Cortex of kidney (tissue), 1 donor: ENCODE measurements at places on chromosomes 13 and 19.

DNA sequence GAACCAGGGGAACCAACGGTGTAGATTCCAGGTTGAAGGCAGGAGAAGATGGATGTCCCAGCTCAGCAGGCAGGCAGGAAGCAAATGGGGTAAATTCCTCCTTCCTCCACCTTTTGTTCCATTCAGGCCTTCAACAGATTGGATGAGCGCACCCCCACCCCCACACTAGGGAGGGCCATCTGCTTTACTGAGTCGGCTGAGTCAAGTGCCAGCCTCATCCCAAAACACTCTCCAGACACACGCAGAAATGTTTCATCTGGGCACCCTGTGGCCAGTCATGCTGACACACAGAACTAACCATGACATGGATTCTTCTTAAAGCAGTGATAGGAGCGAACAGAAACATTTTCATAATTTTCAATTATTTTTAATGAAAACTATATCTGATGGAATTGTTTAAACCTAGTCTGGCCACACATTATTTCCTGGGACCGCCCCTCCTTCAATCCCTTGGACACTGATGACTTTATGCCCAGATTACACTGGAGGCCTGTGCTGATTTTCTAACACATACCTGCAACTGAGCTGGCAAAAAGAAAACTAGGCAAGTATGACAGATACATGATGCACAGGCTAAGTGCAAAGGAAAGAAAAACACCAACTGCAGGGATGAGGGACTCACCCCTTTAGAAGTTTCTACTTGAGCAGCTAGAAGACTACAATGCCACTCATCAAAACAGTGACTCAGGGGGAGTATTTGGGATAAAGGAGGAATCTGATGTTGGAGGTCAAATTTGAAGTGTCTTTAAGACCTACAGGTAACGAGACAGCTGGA lies 154.2 kb downstream of the TNFRSF19 start:
- DNase-seq, result no peak

DNA sequence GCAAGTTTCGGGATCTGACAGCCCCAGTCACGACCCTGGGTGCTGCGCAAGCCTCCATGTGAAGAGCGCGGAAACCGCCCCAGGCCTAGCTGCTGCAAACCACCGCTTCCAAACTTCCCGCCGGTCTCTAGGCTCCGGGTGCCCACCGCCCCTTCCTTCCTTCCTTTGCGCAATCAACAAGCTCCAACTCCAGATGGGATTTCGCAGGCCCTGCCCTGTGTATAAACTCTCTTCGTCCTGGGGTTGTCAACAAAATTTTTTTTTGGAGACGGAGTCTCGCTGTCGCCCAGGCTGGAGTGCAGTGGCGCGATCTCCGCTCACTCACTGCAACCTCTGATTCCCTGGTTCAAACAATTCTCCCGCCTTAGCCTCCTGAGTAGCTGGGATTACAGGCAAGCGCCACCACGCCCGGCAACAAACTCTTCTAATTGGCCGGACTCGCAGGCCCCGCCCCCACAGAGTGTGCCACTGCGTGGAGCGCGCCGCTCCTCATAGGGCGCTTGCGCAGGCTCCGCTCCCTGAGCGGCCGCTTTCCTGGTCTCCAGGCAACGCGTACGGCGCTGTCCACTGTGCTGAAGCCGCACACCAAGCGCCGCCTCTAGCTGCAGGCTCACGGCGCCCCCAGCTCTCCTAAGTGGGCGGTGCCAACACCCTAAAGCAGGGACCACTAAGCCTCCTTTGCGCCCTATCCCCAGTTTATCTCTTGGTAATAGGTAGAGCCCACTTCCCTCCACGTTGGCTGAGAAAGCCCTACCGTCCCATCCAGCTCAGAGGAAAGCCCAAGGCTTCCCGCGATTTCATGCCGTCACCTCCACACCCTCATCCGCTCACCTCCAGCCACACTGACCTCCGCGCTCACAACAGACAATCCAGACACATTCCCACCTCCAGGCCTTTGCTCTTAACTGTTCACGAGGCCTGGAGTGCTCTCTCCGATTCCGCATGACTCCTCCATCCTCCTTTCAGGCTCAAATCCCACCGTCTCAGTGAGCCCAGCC lies 5.5 kb upstream of the QTRT1 start:
- no peak for DNase-seq

GRCh38 chr13:33514362-33514761 lies 228.8 kb upstream of the STARD13 start:
- no peak for DNase-seq

DNA sequence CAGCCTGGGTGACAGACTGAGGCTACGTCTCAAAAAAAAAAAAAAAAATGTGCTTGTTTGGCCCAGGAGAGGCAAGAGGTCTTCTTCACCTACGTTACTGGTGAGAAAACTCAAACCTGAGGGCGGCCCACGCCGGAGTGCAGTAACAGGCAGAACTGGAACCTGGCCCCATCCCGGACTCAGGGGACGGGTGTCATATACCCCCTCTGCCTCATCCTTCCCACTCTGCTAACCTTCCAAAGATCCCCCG lies 414 bp upstream of the ADAT3 start:
- DNase-seq, result no peak

DNA sequence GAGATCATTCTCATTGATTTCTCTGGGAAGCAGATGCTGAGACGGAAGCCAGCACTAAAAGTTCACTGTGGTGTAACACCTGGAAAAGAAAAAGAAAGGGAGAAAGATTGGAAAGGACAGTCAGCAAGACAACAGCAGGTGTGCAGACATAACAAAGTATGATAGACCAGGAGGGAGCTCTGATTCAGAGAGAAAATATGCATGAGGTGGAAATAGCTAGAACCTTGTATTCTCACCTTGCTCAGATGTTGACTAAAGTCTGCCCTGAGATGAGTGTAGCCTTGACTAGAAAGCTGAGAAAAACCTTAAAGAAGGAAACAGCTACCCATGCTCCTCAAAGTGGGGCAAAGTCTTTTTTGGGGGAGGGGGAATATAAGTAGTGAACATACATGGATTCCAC lies 1711.8 kb downstream of the EFNB2 start:
- DNase-seq, result no peak

DNA sequence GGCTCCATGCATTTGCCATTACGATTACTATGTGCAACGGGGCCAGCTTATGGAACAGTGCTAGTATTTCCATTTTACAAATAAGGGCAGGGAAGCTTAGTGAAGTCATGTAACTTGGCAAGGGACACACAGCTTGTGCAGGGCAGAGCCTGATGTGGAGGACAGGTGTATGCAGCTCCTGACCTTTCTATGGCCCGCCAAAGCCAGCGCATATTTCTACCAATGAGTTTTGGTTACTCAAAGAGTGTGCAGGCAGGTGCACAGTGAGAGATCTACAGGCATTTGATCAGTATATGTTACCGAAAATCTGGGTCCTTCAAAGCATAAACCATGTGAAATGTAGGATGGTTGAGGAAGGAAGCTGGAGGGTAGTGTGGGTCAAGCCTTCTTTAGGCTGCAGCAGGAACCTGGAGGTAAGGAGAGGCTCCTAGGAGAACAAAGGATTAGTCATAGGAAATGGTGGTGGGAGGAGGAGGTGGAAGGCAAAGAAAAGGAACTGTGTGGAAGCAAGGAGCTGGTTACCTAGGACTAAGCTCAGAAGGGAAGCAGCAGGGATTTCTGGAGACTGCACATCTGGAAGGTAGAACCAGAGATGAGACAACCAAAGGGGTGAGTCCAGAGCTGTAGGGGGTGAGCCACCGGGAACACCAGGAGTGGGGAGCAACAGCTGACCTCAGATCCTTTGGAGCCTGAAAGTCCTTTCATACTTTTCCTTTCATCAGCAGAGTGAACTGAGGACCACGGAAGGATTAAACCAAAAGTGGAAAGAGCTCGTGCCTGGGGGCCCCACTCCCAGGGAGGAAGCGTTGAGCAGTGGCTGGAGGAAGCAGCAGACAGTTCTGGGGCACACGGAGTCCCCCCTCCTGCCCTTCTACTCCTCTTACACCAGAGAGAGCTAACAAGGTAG lies 4.2 kb upstream of the PDX1 start:
- no peak for DNase-seq

DNA sequence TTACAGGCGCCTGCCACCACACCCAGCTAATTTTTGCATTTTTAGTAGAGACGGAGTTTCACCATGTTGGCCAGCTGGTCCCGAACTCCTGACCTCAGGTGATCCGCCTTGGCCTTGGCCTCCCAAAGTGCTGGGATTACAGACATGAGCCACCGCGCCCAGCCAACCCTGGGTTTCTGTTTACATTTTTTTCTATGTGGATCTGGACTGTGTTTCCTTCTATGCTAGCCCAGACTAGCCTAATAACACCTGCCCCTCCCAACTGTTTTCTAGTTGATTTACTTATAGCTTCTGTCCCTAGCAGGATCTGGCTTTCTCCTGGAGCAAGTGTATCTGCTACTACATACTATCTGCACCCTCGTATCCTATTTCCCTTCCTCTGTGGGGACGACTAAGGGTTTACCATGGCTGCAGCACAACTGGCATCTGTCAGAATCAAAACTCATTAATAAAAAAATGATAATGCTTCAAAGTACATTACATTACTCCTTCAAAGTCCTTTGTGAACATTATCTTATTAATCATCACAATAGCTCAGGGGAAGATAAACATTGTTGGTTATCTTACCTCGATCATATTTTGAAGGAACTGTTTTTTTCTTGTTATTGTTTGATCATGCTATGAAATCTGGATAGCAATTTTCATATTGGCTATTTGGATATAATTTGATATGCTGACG lies 228.3 kb downstream of the KLF5 start:
- no peak for DNase-seq

DNA sequence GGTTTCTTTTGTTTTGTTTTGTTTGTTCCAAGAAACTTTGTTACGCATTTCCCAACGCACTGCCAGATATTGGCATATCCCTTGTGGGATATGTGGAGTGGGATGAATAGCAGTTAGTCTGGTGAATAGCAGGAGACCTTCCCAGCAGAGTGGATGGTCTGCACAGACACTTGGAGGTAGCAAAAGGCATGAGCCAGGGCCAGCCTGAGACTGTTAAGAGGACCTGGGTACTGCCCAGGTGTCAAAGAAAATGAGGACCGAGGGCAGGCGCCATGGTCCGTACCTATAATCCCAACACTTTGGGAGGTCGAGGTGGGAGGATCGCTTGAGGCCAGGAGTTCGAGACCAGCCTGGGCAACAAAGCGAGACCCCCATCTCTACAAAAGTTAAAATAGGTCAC lies 13.5 kb upstream of the PDCD5 start:
- DNase-seq, result no peak

DNA sequence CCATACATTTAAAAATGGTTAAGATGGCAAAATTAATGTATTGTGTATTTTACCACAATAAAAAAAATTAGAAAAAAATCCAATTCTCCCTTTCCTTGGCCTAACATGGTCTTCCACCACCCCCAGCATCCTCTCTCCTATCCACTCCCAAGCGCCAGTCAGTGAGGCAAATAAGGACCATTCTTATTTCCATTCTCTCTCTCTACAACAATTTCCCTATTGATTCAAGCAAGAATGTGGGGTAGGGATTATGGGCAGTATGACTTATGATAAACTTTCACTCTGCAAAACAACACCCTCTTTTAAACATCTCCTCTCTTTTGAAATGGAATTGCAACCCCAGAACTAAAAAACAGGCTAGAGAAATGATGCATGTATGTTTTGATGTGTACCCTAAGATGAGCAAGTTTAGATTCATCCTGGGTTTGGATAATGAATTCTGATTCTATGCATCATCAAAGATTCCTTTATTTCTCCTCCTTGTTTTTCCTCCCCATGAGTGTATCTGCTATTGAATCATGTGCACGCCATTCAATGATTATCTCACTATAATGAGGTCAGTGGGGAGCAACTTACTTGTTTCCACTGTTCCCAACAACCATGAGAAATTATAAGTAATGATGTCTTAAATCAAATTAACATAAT lies 3.5 kb downstream of the STARD13 start:
- no peak for DNase-seq

GRCh38 chr13:77329133-77329910 lies 2.4 kb upstream of the MYCBP2 start:
- DNase-seq, result peak; percentile 9

DNA sequence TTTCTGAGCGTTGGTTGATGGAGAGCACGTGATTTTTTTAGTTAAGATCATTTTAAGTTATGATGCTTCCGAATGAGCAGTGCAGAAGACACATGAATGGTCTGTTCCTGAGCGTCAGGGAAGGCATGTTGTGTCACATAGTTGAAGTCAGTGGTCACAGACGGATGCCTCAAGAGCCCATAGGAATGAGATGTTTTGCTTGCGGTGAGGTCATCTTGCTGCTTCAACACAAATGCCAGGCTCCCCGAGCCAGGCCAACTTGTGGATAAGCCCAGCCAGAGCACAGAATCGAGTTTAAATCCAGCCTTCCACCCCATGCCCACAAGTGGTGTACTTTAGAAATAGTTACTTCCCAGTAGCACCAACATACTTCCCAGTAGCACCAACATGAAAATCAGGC lies 5.4 kb downstream of the UPF3A start:
- DNase-seq, result no peak
